Stimulated activated CD8-positive, alpha-beta memory T cell treated with anti-CD3 and anti-CD28 coated beads, Interleukin-4, amount 100 ng/mL, for 1 hour (primary cell): ENCODE measurements at places on chromosomes 6 and 20.

DNA sequence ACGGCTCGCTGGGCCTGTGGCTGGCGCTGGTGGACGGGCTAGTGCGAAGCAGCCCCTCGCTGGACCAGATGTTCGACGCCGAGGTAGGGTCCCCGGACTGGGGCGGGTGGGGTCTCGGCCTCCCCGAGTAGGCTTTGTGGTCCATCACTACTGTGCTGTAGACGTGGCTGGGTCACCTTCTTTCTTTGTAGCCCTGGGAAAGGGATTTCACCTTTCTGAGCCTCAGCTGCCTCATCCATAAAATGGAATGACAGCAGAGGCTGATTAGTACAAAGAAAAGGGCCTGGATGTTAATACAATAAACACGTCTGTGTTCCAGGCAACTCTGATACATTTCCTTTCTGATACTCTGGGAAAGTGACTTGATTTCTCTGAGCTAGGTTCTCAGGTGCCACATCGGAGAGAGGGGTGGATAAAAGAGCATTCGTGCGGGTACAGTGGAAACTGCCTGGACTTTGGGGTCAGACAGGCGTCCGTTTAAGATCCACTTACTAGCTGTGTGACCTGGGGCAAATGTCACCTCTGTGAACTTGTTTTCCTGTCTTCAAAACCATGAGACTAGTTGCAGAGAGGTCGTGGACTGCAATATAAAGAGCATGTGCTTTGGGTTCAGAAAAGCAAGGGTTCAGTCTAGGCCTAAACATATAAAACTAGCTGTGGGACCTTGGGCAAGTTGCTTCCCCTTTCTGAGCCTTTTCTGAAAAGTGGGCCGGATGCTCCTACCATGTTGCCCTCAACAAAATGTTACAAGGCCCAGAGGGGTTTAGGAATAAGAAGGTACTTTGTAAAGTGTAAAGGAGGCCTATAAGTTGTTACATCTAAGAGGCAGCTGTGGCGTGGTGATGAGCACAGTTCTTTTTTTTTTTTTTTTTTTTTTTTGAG, 896 bp downstream of the SYS1 start:
- DNase-seq: no peak

- DNase-seq: no peak
Observed at GRCh38 chr6:24891004-24891403, 44.8 kb downstream of the RIPOR2 start.

DNA sequence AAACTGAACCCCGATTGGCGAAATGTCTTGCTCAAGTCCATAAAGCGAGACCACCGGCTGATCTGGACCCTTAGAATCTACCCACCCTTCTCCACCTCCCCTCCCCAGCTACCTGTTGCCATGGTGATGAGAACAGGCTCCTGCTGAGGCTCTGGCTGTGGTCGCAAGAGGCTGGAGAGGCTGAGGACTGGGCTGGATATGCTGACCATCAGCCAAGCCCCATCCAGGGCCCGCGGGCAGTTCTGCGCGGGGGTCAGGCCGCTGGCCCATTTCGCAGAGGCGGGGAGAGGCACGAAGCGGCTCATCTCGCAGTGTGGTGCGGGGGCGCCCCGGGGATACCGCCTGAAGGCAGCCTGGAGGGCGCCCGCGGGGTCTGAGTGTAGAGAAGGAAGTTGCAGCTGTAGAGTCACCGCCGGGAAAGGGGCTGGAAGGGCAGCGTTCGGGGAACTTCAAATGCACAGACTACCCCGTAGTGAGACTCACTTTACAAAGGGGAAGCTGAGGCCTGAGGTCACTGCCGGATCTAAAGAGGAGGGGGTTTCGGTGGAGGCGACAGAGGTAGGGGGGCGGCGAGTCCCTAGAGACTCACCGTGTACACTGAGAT, 671 bp downstream of the TAPBP start:
- no peak for DNase-seq

DNA sequence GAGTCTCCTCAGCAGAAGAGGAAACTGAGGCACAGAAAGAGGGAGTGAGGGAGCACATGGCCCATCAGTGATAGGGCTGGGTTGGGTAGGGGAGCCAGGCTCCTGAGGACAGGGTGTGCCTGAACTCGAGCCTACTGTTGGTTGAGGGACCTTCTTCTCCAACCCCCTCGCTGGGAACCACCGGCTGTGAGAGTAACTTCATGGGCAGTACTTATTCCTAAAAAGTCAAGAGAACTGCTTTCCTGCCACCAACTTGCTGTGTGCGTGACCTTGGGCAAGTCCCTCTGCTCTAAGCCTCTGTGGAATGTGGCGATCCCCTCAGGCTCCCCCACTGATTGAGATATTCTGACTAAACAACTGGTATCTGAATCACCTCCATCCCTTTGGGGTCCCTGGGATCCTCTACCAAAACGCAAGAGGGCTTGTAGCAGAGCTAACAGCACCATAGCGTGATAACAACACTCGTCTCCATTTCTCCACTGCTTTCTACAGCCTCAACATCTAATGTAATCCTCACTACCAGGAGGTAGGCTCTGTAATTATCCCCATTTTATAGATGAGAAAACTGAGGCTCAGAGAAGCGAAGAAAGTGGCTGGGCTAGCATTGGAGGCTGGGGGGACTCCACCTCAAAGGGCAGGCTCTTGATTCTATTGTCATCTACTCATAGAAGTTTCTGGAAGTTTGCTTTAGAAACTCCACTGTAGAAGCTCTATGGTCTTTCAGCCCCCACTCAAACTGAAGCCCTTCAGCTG, 76.0 kb downstream of the JPH2 start:
- no peak for DNase-seq

GRCh38 chr20:19990850-19991249, 26.3 kb upstream of the NAA20 start:
- DNase-seq: no peak

DNA sequence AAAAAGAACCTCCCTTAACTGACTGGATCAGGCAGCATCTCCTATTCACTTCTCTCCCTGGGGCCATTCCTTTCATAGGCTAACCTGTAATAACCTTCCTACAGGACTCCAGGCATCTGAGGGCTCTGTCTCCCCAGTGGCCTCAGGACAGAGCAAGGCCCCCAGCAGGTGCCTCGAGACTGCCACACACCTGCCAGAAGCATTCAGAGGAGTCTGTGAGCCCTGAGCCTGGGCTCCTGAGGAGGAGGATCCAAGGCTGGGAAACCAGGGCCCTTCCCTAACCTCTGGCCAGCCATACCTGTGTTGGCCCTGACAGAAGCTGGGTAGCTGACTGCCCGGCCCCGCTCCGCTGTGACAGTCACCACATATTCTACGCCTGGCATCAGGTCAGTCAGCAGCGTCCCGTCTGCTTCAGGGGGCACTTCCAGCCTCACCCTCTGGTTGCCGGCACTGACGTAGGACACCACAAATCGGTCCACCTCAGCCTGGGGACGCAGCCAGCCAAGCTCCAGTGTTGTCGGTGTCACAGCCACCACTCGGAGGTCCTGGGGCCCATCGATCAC, 20.6 kb downstream of the TNXB start:
- no peak for DNase-seq

DNA sequence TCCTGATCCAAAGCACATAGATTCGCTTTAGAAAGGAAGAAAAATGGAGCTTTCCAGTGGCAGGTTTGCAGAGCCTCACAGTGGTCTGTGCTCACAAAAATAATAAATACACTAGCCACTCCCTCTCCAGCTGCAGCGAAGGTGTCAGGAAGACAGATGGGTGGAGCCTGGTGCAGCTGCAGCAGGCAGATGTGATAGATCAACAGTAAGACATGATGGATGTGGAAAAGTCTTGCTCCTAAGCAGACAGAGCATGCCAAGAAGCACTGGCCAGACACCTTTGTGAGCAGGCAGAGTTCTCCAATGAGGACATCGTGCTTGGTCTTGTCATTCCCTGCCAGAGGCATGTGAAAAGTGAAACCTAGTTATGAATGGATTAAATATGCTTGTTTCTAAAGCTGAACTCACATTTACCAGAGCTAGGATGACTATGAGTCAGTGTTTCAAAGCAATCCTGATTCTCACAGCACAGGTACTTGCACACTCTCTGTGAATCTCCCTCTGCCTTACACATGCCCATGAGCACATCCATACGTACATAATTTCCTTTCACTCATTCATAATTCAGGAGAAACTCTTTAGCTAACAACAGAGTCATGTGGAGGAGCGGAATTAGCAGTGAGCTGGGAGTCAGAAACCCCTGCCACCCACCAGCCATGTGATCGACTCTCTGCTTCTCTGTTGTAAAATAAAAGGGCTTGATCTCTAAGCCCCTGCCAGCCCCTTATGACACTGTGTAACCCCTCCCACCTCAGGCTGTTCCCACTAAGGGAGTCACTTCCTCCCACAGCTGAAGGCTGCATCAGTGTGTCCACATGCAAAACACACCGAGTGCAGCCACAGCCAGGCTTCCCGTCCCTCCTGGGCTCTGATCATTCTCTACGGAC, 111.2 kb downstream of the SCML4 start:
- no peak for DNase-seq

DNA sequence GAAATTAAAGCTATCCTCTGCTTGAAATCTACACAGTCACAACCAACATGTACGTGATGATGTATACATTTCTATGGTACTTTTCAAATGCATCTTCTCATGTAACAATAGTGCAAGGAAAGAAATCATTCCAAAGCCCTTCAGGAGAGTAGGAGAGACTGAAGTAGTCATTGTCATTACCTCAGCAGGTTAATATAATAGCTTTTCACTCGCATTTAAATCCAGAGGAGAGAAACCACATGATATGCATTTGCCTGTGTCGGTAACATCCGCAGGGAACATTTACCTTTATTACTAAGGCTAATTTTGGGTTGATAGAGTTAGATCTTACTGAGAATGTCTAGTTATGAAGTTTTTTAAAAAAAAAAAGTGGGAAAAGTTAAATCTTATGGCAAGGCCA, 186.6 kb upstream of the DTNBP1 start:
- no peak for DNase-seq

DNA sequence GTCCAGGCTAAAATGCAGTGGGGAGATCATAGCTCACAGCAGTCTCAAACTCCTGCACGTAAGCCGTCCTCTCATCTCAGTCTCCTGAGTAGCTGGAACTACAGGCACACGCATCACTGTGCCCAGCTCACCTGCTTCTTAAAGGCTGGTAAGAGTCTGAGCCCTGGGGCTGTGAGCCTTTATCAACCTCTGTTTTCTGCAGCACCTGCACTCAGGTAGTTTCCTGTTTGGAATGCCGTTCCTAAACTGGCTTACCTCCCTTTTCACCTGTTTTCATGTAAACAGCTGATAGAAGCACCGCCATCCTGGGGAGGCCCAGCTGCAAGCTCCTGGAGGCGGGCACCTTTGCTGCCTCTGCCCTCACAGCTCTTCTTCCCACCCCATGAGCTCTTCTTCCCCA, 45.4 kb downstream of the SLC24A3 start:
- no peak for DNase-seq

GRCh38 chr20:1281279-1282057, 15.4 kb downstream of the SNPH start:
- no peak for DNase-seq

- DNase-seq: no peak
Observed at GRCh38 chr6:13368731-13369115, 40.4 kb upstream of the TBC1D7 start.

DNA sequence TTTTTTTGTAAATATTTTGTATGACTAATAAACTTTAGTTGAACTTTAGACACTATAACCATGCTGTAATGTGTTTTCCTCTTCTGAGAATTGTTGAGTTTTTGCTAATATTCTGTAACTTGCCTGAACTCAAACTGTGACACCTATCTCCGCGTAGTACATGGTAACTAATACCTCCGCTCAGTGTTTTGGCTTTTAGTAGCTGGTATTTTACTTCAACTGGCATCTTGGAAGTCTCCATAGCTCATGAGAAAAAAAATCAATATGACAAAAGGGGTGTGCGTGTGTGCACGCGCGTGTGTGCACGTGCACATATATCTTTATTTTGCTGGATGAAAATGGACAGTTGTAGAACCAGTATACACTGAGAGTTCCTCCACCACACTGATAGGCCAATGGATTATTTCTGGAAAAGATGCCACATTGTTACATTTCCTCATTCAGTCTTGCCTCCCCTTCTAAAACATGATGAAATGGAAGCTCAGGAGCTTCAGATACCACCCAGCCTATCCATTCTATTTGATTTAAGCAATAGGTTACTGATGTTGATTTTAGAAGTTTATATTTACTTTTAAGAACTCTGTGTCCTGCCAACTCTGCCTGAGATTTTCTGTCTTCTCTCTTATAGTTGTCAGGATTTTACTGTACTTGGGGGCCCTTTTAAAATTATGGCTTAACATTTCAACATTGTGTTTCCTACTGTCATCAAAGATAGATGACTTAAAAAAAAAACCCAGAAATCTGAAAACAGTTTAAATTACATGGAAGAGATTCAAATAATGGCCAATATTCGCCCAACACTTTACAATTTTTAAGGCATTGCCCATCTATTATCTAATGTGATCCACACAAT, 16.3 kb upstream of the ADGRG6 start:
- no peak for DNase-seq

- DNase-seq: no peak
Observed at GRCh38 chr6:20929283-20929682, 395.0 kb downstream of the CDKAL1 start.

DNA sequence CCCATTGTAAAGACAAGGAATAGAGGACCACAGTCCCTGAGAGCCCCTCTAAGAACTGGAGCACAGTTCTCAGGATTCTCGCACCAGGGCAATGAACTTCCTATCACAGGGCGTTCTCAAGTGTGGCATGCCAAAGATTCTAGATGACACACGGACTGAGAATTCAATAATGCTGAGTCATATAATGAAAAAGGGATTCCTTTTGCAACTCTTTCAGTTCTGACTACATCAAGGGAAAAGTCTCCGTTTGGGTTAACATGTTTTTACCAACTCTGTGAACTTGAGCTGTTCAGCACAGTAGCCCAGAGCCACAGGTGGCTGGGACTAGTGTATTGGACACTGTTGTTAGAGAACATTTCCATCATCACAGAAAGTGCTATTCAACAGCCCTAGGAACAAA, 3.4 kb downstream of the MED20 start:
- DNase-seq: no peak

DNA sequence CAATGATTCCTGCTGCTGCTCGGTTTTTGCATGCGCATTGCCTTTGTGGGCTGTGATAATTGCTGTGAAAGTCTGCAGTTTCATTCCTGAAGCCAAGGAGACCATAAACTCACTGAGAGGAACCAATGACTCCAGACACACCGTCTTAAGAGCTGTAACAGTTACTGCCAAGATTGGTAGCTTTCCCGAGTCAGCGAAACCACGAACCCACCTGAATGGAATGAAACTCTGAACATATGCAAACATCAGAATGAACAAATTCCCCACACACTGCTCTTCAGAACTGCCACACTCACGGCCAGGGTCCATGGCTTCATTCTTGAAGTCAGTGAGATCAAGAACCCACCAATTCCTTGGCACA, 37.7 kb downstream of the TRIM27 start:
- no peak for DNase-seq

DNA sequence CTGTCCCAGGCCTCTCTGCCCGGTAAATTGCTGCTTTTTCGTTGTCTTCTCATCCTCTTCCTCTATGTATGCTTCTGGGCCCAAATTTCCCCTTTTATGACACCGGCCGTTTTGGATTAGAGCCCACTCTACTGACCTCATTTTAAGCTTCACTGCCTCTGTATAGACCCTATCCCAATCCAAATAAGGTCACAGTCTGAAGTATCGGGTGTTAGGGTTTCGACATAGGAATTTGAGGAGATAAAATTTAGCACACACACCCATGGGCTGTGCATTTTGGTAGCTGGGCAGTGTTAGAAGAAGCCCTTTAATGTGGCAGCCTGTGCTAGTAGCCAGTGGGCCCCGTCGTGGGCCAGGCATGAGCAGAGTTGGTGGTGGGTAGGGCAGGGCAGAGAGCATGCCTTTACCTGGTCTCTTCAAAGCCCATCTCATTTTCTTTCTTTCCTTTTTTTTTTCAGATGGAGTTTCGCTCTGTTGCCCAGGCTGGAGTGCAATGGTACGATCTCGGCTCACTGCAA, 27.9 kb upstream of the EZR start:
- DNase-seq: no peak

- DNase-seq: no peak
Observed at GRCh38 chr6:39296745-39297640, 17.2 kb downstream of the KCNK17 start.
